Smooth muscle cell of the umbilical artery (primary cell): ENCODE measurements at places on chromosomes 4 and X. TPM values are rescaled to one million over a fixed set of nuclear protein-coding genes. Genes with fewer than 3 reads are reported as not detected.

The TRPC3 gene
- 0.30 and 1.5 TPM in 2 replicates for total RNA-seq

The H2BW2 gene
- total RNA-seq: not detected in 2 replicates

The GLRA2 gene
- not detected in 2 replicates for total RNA-seq

The USP27X gene
- total RNA-seq: 3.6 TPM in 2 replicates

The IBSP gene
- total RNA-seq: not detected in 2 replicates

The ZCCHC18 gene
- total RNA-seq: 0.30 and 0.88 TPM in 2 replicates

The ATP10D gene
- 43.7 and 65.9 TPM in 2 replicates for total RNA-seq

The JADE1 gene
- total RNA-seq: 12.5 and 24.9 TPM in 2 replicates

The UGT2B28 gene
- total RNA-seq: not detected in 2 replicates

The TACR3 gene
- total RNA-seq: not detected in 2 replicates

The TMEM47 gene
- 37.4 and 40.6 TPM in 2 replicates for total RNA-seq

The SSX2B gene
- total RNA-seq: not detected in 2 replicates

The NSUN7 gene
- 0.30 TPM in 1 of 2 replicates, not detected in the other for total RNA-seq

The SNX12 gene
- 63.2 and 71.5 TPM in 2 replicates for total RNA-seq

The PABPC1L2B gene
- not detected in 2 replicates for total RNA-seq

The MAP9 gene
- 16.3 and 20.0 TPM in 2 replicates for total RNA-seq

The OPN1MW3 gene
- not detected in 2 replicates for total RNA-seq

The RBMX gene
- total RNA-seq: 137 and 193 TPM in 2 replicates

The BEND2 gene
- total RNA-seq: not detected in 2 replicates

The TMEM154 gene
- total RNA-seq: 4.8 and 9.8 TPM in 2 replicates

The UGT2B17 gene
- not detected in 2 replicates for total RNA-seq

The GPRIN3 gene
- total RNA-seq: 0.23 and 0.30 TPM in 2 replicates

The AFF2 gene
- total RNA-seq: 3.6 and 6.8 TPM in 2 replicates

The PNMA3 gene
- total RNA-seq: 0.09 and 0.89 TPM in 2 replicates

The AR gene
- total RNA-seq: 0.89 and 2.1 TPM in 2 replicates

The ADRA2C gene
- 0.89 and 2.6 TPM in 2 replicates for total RNA-seq

The TMEM255A gene
- total RNA-seq: under 0.01 and 0.05 TPM in 2 replicates

The RPGR gene
- 7.1 and 8.3 TPM in 2 replicates for total RNA-seq

The ARL9 gene
- total RNA-seq: 0.23 TPM in 1 of 2 replicates, not detected in the other

The ASB9 gene
- total RNA-seq: 1.2 TPM in 2 replicates

The TMEM128 gene
- 15.1 and 18.4 TPM in 2 replicates for total RNA-seq

The KLHL4 gene
- 6.8 and 7.1 TPM in 2 replicates for total RNA-seq

The NDNF gene
- 1.2 and 1.5 TPM in 2 replicates for total RNA-seq

The INTU gene
- total RNA-seq: 22.3 and 24.3 TPM in 2 replicates

The PABPC4L gene
- 8.6 and 25.2 TPM in 2 replicates for total RNA-seq

The ADAM29 gene
- not detected in 2 replicates for total RNA-seq

The STS gene
- 5.0 and 6.8 TPM in 2 replicates for total RNA-seq

The VEGFC gene
- total RNA-seq: 31.5 and 76.2 TPM in 2 replicates

The GPC4 gene
- total RNA-seq: 5.9 and 6.2 TPM in 2 replicates

The PCDH19 gene
- 0.69 and 1.2 TPM in 2 replicates for total RNA-seq

The MGARP gene
- 20.4 and 46.9 TPM in 2 replicates for total RNA-seq
